ENCODE measurements at places on chromosomes 4 and X.

DNA sequence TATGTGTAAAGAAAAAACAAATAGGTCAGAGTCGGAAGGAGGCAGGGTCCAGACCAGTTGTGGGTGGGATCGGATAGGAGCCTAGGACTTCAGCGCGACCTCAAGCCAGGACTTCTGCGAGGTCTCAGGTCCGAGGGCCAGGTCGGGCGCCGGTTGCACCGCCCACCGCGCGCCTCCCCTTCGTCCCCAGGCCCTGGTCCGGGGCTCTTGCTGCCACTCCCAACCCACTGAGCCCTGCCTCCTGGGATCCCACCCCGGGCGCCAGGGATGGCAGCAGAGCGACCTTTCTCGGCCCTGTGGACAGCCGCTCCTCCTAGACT lies 12.3 kb downstream of the PITX2 start:
- no peak for DNase-seq

- DNase-seq = no peak
Measured at GRCh38 chr4:154526151-154526550, 24.0 kb downstream of the PLRG1 start.

DNA sequence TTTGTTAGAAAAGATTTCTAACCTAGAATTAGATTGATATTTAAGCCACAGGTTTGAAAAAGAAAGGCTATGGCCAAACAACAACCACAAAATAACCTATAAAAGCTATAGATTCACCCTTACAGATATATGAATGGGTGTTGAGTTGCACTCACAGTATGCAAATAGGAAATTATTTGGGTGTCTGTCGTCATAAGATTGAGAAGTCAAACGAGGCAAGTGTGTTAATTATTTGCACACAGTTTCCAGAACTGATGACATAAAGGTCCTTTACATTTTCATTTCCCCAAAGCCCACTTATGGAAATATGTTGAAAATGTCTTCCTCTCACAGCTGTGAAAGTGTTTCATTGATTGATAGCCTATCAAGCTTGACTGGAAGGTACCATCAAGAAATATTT lies 101.2 kb upstream of the CXCL13 start:
- no peak for DNase-seq

DNA sequence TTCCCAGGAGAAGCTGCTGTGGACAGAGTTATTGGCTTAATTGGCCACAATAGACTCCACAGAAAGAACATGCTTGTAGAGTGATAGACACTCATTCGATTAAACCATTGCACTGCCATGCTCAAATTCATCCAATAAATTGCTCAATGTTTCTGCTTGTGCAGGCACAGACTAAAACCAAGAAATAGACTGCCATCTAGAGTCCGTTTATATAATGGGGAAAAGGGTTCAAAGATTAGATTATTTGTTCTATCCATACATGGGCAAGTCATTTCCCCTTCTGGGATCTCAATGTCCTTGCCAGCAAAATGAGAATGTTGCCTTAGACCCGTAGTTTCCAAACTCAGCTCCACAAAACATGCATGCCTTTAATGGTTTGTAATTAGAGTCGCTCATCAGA lies 8.7 kb downstream of the SMIM10 start:
- no peak for DNase-seq

- DNase-seq = no peak
Measured at GRCh38 chr4:108092288-108092687, 76.4 kb downstream of the LEF1 start.

GRCh38 chr4:28518561-28519165 lies 1658.0 kb downstream of the STIM2 start:
- no peak for DNase-seq

- DNase-seq = no peak
Measured at GRCh38 chrX:153622661-153623309, 23.8 kb upstream of the CCNQ start.

GRCh38 chr4:29558789-29559188 lies 1161.4 kb upstream of the PCDH7 start:
- no peak for DNase-seq

DNA sequence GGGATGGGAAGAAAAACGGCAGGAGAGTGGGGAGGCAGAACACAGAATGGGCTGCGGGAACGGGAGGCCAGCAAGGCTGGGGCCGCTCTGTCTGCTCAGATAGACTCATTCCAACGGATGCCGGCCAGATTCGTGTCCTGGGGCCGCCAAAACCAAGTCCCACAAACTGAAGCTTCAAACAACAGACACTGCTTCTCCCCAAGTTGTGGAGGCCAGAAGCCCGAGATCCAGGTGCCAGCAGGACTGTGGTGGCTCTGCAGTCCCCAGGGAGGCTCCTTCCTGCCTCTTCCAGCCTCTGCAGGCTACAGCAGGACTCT lies 100.6 kb downstream of the ADRA2C start:
- no peak for DNase-seq

DNA sequence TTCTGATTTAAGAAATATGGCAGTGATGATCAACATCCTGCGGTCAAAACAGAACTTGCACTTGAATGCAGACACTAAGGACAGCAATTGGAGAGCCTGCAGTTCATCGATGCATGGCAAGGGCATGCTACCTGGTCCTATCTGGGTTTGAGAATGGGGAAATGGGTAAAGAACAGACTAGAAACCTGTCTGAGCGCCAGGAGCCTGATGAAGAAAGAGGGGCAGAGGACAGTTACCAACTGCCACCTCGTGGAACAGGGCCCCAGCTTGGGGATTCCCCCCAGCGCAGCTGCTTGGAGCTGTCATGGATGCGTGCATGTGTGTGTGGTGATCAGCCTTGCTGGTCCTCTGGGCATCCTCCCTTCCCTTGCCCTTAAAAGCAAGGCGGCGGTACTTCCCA lies 30.2 kb upstream of the NKRF start:
- DNase-seq = no peak

DNA sequence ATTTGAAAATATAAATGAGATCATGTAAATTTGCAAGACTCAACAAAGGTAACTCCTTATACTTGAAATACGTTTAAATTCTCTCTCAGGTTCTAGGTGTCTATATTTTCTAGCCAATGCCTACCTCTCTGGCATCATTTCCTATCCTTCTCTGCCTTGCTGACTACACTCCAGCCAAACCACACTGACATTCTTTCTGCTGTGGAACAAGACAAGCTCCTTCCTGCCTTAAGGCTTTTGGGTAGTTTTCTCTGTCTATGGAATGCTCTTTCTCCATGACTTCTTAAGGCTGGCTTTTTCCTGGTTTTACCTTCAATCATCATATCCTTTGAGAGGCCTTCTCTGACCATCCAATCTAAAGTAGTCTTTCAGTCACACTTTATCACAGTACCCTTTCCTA lies 201.0 kb downstream of the SPRY1 start:
- DNase-seq = no peak
